CD4-positive, alpha-beta T cell (primary cell): ENCODE measurements at places on chromosomes 1 and 21. TPM values are rescaled to one million over a fixed set of nuclear protein-coding genes. Genes with fewer than 3 reads are reported as not detected.

DNA sequence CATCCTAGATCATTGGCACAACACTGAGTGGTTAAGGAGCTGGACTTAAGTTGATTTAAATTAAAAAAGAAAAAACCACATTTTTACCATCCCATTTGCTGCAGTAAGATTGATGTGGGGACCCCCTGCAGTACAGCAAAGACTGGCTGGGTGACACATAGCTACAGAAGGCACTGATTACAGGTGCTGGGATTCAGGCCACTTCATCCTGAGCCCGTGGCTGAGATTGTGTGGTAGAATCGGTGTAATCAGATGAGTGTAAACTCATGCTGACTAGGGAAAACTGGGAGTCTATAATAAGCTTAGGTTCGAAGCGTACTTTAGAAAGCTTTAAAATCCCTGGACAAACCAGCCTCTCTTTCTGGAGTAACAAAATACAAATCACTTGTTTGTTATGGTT is 70.1 kb downstream of the SLC25A24 start:
- no peak for DNase-seq

- no peak for DNase-seq
These were observed 45.3 kb downstream of the TIAM1 start for GRCh38 chr21:31298618-31299269.

DNA sequence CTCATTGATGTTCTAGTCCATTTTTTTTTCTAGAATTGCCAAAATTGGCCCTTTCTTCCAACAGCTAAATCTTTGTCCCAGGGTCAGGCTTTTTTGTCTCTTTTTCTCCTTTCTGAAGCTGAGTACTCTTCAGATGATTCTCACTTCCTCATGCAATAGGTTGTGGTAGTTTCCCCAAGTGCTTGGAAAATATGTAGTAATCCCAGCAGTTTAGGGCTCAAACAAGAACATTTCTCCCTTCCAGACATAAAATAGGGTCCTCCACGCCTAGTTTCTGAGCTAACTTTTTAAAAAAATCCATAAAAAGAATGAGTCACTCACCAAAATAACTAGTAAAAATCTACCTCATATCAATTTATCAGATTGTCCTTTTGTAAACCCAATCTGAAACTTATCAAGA is 10.0 kb upstream of the MCOLN3 start:
- no peak for DNase-seq

The HSD3B1 gene
- not detected for total RNA-seq

- DNase-seq = no peak
These were observed 10.9 kb upstream of the IL20 start for GRCh38 chr1:206854401-206855129.

The GNAT2 gene
- not detected for total RNA-seq

DNA sequence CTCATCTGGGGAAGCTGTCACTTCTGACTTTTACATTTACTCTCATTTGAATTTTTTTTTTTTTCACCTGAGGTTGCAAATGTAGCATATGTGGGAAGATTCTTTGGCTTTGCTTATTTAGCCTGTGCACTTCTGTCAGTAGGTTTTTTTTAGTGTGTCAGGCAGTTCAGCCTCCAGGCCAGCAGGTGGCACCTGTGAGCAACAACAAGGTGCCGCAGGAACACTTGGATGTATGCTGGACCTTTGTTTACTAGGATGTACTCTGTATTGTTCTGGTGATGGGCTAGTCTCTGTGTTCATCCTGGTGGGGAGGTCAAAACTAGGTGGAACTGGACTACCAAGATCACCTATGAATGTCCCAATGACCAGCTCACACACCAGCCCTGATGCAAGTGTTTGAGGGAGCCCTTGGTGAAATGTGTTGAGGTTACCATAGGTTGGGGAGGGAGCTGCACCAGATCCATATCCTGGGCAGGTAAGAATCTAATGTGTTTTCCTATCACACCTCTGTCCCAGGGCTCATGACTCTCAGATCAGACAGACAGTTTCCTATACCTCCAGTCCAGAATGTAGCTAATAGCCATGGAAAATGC is 618.2 kb downstream of the BRINP3 start:
- DNase-seq = no peak

GRCh38 chr1:108357802-108358201 is 92.3 kb upstream of the NBPF6 start:
- DNase-seq = no peak

- DNase-seq = no peak
These were observed 265.6 kb downstream of the PBX1 start for GRCh38 chr1:164824542-164824941.

DNA sequence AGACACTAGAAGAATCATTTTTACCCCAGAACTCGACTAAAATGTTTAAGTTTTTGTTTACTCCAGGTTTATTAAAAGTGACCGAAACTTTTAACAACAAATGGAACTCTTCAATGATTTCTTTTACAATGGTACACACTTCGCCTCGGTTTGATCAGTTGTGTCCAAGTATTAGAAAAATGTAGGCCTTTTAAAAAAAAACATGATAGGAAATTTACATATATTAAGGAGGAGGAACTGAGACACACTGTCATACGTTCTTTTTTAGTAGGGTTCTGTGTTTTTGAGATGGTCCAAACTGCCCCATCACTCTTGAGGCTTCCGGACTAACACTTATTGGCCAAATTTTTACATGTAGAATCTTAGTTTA is 1.3 kb downstream of the PRDM2 start:
- no peak for DNase-seq

The LCK gene
- 187 TPM for total RNA-seq

DNA sequence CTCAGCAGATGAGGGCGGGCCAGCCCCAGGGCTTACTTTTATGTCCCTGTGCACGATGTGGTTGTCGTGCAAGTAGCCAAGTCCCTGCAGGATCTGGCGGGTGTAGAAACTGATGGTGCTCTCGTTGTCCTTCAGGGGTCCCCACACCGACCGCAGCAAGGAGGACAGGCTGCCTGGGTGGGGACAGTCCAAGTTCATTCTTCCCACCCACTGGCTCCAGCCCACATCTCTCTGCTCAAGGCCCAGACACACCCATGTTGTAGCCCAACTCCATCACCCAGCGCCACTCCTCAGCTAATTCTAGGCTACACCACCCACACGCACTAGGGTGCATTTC is 7.0 kb downstream of the MAP3K6 start:
- no peak for DNase-seq

DNA sequence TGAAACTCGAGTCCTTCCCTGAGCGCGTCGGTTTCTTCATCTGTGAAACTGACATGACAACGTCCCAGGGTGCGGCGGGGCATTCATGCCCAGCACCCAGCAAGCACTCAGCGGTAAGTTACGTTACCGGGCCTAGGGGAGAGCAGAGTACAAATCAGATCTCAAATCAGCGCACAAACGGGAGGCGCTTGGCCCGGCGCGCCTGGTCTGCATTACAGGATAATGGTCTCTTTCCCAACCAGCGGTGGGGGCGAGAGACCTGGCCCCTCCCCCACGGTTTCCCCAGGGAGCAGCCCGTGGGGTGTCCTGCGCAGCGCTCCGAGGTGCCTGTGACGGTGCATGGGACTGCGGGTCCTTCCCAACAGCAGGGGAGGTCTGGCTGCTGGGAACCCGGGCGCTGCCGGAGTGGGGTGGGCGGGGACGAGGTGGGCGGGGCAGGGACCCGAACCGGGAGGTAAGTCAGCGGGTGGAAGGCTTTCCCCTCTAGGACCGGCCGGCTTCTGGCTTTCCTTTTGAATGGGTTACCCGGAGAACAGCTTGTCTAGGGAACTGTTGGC is 1.0 kb downstream of the TMEM51 start:
- DNase-seq = no peak

GRCh38 chr1:186927884-186928283 is 99.1 kb downstream of the PLA2G4A start:
- DNase-seq = no peak

The SETD4 gene
- 12.3 TPM for total RNA-seq

- DNase-seq = no peak
These were observed 59.6 kb downstream of the PLA2G4A start for GRCh38 chr1:186888367-186888766.

The ECE1 gene
- total RNA-seq = 63.6 TPM

GRCh38 chr1:230421481-230421880 is 4.7 kb downstream of the PGBD5 start:
- DNase-seq = no peak

DNA sequence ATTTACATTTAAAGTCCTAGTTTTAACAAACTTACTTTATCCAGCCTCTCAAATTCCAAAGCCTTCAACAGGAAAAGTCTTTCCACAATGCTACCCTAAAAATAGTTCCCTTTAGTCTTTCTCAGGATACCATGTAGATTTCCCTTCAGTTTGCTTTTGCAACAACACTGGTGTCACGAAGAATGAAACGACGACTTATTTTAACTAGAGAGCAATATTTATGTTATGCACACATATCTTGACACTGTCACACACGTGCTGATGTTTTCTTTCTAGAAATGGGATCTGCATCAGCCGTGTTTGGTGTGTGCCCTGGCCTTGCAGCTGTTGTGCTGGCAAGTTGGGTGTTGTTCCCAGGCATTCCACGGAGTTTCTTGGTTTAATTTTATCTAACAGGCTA is 75.5 kb downstream of the SIPA1L2 start:
- DNase-seq = no peak

The SH2D5 gene
- 0.08 TPM for total RNA-seq

DNA sequence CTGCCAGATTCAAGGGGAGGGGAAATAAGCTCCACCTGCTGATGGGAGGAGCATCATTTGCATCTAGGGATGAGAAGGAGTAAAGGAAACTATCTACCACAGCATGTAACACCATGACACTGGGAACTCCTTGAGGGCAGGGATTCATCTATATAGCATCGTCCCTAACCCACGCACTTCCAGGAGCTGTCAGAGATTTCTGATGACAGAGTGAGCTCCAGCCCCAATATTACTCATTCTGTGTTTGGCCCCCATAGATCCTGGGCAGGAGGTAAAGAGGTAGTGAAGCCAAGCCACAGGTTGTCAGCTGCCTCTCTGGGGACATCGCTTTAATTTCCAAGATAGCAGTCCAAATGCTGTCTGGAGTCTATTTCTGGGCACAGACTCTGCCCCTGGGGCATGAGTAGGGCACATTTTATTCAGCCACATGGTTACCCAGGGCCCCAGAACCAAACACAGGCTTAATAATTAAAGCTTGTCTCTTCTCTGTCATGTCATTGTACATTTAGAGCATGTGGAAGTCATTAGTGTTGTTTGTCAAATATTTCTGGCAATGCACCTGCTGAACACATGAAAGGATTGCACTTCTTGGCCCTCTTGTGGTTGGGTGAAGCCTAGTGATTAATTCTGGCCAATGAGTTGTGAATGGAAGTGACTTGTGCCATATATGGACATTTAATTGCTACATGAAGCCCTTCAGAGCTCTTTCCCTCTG is 105.9 kb upstream of the POU3F1 start:
- DNase-seq = no peak

The NMNAT2 gene
- total RNA-seq = not detected

DNA sequence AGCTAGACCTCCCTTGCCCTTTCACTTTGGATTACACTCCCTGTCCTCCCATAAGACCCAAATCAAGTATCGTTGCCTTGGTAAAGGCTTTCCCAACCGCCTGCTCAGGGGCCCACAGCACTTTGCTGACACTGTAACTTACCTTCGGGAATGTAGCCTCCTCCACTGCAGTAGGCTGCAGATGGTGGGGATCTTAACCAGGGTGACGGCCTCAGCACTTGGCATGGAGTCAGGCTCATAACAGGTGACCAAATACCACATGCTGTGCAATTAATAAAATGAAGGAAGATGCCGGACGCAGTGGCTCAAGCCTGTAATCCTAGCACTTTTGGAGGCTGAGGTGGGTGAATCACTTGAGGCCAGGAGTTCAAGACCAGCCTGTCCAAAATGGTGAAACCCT is 88.7 kb upstream of the IRF2BP2 start:
- DNase-seq = no peak

- DNase-seq = no peak
These were observed 558.1 kb downstream of the AGBL4 start for GRCh38 chr1:49465486-49466185.
